Nephron progenitor cell (in vitro differentiated cells): ENCODE measurements at places on chromosomes 3 and 15.

GRCh38 chr3:35276568-35276967, 362.8 kb upstream of the ARPP21 start:
- no peak for DNase-seq

DNA sequence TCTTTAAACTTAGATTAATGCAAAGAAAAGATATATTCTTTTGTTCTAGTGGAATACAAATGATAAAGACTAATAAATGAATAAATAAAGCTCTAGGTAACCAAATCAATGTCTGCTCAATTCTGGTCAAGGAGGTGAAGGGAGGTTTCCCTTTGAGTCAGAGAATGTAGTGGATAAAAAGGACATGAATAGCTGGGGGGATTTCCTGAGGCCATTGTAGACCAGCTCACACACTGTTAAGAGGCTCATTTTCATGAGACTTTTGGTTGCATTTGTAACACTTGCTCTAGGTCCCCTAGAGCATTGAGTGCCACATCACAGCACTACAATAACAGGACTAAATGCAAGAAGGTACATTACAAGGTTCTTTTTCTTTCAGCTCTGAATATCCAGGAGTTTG, 170.7 kb downstream of the TIGIT start:
- no peak for DNase-seq

- no peak for DNase-seq
These were observed 60.2 kb downstream of the GRM7 start for GRCh38 chr3:6921066-6921465.

GRCh38 chr3:143298380-143298779, 178.8 kb downstream of the CHST2 start:
- no peak for DNase-seq

DNA sequence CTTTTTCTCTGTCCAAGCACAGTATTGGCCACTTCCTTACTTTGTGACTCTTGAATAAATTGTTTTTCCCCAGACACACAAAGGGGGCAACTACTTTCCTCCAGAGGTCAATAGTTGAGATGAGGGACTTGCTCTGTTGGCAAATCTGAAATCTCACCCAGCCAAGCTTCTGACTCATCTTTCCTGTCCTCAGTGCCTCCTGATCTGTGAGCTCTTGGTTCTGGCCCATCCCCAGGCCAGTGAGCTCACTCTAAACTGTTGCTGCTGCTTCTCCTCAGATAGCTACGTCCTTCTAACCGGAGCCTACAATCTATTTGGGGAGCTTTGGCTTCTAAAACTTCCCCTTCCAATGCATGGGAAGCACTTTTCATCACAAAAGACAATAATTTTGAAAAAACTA, 50.0 kb upstream of the NMD3 start:
- DNase-seq: no peak

GRCh38 chr3:126935756-126936509, 47.0 kb upstream of the PLXNA1 start:
- DNase-seq: no peak
